ENCODE measurements at places on chromosomes 5 and 9.

DNA sequence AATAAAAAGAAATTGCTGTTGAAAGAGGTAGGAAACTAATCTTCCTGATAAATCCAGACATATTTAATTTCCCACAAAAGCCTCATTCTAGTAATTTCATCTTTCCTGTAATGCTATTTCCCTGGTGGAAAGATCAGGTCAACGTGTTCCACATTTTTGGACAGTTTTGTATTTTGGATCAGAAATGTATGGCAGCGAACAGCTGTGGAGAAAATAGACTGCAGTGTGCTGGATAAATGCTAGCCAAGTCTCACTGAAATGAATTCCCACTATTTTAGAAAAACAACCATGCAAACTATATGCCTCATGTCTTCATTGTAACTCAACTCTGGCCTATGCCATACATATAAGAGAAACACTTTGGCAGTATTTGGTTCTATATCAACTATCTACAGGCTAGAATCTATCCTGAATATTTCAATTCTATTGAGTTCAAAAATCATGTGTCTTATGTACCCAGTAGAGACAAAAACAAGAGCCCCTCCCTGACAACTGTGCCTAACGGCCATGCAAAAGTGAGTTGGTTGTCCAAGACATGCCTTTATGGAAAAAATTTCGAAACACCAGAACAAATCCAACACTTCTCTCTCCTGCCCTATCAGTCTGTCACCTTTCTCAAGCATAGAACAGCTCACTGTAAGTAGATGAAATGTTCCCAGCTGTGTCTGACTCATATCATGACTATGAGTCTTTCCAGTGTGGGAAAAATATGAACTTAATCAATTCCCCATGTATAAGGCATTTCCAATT is 191.3 kb upstream of the NREP start:
- DNase-seq = no peak

- DNase-seq = no peak
Measured at GRCh38 chr5:37844009-37844408, 4.2 kb upstream of the GDNF start.

GRCh38 chr5:24475101-24475500 is 169.7 kb downstream of the CDH10 start:
- DNase-seq = no peak

DNA sequence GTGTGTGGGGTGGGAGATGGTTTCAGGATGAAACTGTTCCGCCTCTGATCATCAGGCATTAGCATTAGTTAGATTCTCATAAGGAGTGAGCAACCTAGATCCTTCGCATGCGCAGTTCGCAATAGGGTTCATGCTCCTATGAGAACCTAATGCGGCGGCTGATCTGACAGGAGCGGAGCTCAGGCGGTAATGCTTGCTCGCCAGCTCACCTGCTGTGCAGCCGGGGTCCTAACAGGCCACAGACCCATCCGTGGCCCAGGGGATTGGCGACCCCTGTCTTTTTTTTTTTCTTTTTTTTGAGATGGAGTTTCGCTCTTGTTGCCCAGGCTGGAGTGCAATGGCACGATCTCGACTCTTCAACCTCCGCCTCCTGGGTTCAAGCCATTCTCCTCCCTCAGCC is 119.1 kb downstream of the KCNIP1 start:
- DNase-seq = no peak

GRCh38 chr9:20394969-20395368 is 227.3 kb downstream of the MLLT3 start:
- no peak for DNase-seq

DNA sequence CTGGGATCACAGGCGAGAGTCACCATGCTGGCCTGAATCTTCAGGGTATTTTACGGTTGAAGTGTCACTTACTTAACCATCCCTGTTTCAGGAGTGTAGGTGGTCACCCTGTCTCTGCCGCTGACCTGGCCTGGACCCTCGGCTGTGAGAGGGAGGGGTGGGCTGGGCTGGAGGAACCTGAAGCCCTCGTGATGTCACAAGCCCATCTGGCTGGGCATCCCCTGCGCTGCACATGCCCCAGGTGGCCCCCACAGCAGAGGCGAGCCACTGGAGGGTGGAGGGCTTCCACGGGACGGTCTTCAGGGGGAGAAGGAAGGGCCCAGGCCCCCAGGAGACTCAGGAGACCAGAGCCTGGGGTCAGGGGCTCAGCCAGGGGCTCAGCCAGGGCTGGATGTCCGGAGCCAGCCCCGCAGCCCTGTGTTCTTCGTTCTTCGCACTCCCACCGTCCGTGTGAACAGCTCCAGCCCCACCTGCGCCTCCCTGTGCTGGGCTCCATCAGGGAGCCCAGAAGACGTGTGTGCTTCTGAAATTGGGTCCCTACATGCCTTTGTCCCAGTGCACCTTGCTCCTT is 7.6 kb upstream of the AHRR start:
- no peak for DNase-seq

GRCh38 chr9:136517950-136518349 is 27.9 kb downstream of the NOTCH1 start:
- no peak for DNase-seq

- no peak for DNase-seq
Measured at GRCh38 chr5:151040211-151040747, 19.9 kb downstream of the GPX3 start.

GRCh38 chr5:177540438-177540837 is 13.9 kb downstream of the FAM193B start:
- no peak for DNase-seq

GRCh38 chr5:113574417-113574816 is 60.9 kb downstream of the YTHDC2 start:
- DNase-seq = no peak

DNA sequence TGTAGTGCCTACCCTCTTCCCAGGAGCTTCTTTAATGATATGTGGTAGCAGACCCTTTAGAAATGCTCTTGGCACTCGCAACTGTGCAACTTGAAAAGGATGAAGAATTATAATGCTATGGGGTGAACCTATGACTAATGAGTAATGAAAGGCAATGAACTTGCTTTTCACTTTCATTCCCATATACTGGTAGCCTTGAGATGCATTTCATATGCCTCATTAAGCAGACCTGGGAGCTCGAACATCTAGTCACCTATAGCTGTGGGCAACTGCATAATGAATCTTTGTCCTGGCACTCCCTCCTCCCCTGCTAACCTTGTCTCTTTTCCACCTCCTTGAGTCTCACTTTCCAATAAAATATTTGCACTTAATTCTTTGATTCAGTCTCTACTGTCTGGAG is 605.9 kb upstream of the DAB2 start:
- DNase-seq = no peak

GRCh38 chr5:114363837-114364236 is 2.0 kb downstream of the KCNN2 start:
- no peak for DNase-seq

- no peak for DNase-seq
Measured at GRCh38 chr9:14033067-14033466, 280.9 kb downstream of the NFIB start.

- DNase-seq = no peak
Measured at GRCh38 chr9:5799314-5799713, 33.6 kb downstream of the ERMP1 start.

GRCh38 chr9:6096821-6097220 is 81.4 kb upstream of the RANBP6 start:
- no peak for DNase-seq

DNA sequence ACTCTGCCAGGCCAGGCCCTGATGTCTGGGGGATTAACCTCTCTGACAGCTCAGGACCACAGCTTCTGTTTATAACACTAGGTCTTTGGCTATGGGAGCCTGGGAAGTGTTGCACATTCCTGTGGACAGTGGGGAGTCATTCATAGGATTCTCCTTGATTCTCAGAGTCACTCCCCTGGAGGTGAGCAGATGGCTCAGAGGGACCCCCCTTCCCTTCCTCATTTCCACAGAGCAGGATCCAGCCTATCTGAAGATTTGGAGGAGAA is 60.2 kb downstream of the NRG2 start:
- no peak for DNase-seq

GRCh38 chr9:134943836-134944235 is 26.1 kb upstream of the FCN1 start:
- no peak for DNase-seq

GRCh38 chr5:579211-579610 is 32.9 kb upstream of the CEP72 start:
- no peak for DNase-seq

DNA sequence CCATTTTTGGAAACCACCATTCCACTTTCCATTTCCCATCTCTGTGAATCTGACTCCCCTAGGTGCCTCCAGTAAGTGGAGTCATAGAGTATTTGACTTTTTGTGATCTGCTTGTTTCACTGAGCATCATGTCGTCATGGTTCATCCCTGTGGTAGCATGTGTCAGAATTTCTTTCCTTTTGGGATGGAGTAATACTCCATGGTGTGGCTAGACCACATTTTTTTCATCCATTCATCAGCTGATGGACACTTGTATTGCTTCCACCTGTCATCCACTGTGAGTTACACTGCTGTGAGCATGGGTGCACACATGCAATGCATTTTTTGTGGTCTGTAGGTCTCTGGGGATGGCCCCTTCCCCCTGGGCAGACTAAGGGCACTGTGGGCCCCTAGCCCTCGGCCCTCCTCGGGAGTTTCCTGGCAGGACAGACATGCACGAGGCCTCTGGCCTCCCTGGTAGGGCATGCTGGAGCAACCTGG is 115.9 kb downstream of the GADD45G start:
- no peak for DNase-seq

GRCh38 chr5:172896465-172896864 is 62.4 kb downstream of the ERGIC1 start:
- no peak for DNase-seq

GRCh38 chr5:63743096-63743798 is 219.0 kb downstream of the HTR1A start:
- DNase-seq = no peak

DNA sequence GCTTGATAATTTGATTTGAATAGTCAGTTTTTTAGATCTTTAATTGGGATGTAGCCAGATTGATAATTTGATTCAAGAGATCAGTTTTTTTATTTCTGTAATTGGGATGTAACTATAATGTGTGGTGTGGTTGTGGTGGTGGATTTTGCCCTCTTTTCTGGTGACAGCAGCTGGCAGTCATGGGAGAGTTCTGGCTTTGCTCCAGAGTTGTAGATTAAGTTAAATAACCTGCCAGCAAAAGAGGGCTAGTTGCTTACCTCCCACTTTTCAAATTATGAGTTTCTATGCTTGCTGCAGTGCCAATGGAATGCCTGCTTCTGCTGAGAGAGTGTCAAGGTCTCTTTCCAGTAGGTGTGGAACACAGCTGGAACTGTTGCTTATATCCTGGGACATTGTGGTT is 315.1 kb downstream of the CCDC171 start:
- no peak for DNase-seq

DNA sequence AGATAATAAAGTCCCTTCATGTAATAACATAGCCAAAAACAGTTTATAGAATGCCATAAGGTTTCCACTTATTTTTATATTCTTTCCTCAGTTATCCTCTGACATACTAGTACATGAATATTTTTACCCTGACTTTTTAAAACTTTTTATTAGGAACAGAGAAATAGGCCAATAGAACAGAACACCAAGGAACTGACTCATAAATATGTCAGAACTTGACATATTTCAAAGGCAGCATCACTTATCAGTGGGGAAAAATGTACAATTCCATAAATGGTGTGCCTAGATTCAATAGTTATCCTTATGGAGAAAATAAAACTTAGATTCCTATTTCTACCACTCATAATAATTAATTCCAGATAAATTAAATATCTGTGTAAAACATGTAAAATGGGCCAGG is 9.4 kb downstream of the STARD4 start:
- no peak for DNase-seq

DNA sequence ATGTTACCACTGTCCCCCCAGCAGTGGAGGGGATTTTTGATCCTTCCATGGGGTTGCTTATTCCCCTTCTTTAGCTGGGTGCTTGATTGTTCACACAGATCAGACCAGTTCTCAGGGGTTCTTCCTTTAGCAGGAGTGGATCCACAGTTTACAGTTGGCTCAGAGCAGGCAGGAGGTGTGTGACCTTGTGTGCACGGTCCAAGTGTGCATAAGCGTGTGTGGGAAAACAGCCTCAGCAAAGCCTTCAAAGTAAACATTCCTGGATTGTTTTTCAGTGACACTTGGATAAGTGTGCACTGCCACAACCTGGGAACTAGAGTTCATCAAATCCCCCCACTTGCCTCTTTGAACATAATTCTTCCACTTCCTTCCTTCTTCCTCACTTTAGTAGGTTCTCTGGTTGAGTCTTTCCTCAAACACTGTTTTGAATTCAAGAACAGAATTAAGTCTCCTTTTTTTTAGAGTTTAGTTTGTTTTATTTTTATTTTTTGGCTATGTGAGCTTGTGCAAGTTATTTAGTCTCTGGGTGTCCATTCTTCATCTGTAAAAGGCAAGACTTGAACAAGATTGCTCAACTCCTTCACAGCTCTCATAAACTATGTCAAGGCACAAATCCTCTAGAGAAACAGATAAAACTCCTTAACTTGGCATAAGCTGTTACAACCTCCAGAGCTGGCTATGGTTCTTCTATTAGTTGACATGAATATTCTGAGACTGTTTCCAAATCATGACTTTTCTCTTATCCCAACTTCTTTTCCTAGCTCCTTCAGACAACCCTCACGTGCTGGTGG is 78.0 kb downstream of the OSMR start:
- DNase-seq = no peak
